ENCODE measurements at places on chromosomes 1 and 21. TPM values are rescaled to one million over a fixed set of nuclear protein-coding genes. Genes with fewer than 3 reads are reported as not detected.

Gene TNFAIP8L2
- not detected for total RNA-seq

Gene TRNP1
- total RNA-seq, result 10.3 TPM

Gene OPTC
- total RNA-seq, result not detected

Gene LINGO4
- total RNA-seq, result not detected

Gene LCE1C
- total RNA-seq, result not detected

Gene KLF18
- total RNA-seq, result not detected

Gene C1QA
- not detected for total RNA-seq

Gene IFNAR2
- total RNA-seq, result 37.0 TPM

Gene TCHHL1
- total RNA-seq, result not detected

Gene ZMPSTE24
- total RNA-seq, result 42.5 TPM

Gene SPRR1A
- total RNA-seq, result not detected

Gene C1orf167
- not detected for total RNA-seq

Gene S100A12
- total RNA-seq, result not detected

Gene OLIG2
- total RNA-seq, result not detected

Gene FCRLB
- 0.62 TPM for total RNA-seq

Gene GPR37L1
- not detected for total RNA-seq

Gene ACTN2
- total RNA-seq, result 0.28 TPM

Gene MTF2
- total RNA-seq, result 42.6 TPM

Gene SELP
- 1.3 TPM for total RNA-seq

Gene SLC16A4
- 2.1 TPM for total RNA-seq

Gene RGS4
- total RNA-seq, result 59.3 TPM

Gene SLC9C2
- total RNA-seq, result not detected

Gene ADAMTS5
- not detected for total RNA-seq

Gene TSPAN1
- 0.37 TPM for total RNA-seq

Gene PLA2G2A
- not detected for total RNA-seq

Gene CLCC1
- 36.3 TPM for total RNA-seq

Gene SPAG17
- not detected for total RNA-seq

Gene FAAH
- not detected for total RNA-seq

Gene DNAJC28
- total RNA-seq, result 1.0 TPM

Gene RPTN
- not detected for total RNA-seq

Gene TMEM125
- total RNA-seq, result not detected

Gene SLFNL1
- 0.39 TPM for total RNA-seq

Gene TSEN15
- 25.8 TPM for total RNA-seq

Gene C1QTNF12
- 1.9 TPM for total RNA-seq

Gene CD84
- total RNA-seq, result not detected

Gene PLD5
- not detected for total RNA-seq

Gene ZNF695
- 4.8 TPM for total RNA-seq

Gene HLX
- total RNA-seq, result 39.1 TPM

Gene GNAT2
- total RNA-seq, result not detected

Gene CFHR3
- total RNA-seq, result not detected

Gene MAN1C1
- total RNA-seq, result 0.85 TPM

Gene MPL
- 0.18 TPM for total RNA-seq

Gene RNU5D-1
- not detected for total RNA-seq

Gene RUNX1
- 23.9 TPM for total RNA-seq

Gene WNT9A
- 4.1 TPM for total RNA-seq

Gene APOBEC4
- total RNA-seq, result not detected

Gene LRRC38
- total RNA-seq, result not detected

Gene COL16A1
- total RNA-seq, result 2.7 TPM

Gene HMGCL
- total RNA-seq, result 24.2 TPM

Gene FAM3B
- total RNA-seq, result not detected

Gene C8B
- not detected for total RNA-seq

Gene HES5
- total RNA-seq, result not detected

Gene POU2F1
- total RNA-seq, result 15.0 TPM
